Esophagus squamous epithelium (tissue), 5 donors: ENCODE measurements at places on chromosomes 5 and 9.

GRCh38 chr5:154861946-154862345 is 3.5 kb downstream of the CNOT8 start:
- no peak for DNase-seq

DNA sequence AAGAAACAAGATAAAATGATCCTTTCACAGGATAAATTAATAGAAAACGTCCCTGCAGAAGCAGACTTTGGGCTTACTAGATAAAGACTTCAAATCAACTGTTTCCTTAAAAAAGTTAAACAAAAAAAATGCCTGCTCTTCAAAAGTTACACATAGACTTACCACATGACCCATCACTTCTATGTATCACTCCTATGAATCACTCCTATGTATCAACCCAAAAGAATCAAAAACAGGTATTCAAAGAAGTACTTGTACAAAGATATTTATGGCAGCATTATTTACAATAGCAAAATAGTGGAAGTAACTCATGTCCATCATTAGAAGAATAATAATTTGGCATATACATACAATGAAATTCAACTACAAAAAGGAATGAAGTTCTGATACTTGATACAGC is 56.3 kb upstream of the PRDM9 start:
- no peak for DNase-seq

DNA sequence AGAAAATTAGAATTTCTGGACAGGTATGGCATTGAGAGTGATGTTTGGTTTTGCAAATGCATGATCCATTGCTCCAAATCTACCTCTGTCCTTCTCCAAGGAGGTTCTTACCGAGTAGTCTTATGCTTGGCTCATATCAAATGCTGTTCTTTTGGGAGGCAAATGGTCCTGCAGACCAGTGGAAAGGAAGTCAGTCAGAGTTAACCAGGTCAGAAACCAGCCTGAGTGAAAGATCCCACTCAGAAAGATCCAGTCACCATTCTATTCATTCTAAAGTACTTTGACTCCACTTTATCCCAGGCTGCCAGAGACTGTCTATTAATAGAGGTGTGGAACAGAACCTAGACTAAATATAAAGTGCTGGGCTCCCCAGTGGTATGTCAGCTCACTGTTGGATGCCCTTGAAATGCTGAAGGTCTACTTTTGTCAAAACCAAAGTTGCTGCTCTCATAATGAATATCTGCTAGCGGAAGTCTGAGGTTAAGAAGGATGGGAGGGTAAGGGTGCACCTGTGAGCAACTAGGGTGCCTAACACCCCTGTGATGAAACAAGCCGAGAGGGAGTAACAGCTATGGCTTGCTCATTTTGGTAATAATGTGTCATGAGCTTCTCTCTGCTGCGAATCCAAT is 302.2 kb downstream of the ZNF608 start:
- DNase-seq: no peak

DNA sequence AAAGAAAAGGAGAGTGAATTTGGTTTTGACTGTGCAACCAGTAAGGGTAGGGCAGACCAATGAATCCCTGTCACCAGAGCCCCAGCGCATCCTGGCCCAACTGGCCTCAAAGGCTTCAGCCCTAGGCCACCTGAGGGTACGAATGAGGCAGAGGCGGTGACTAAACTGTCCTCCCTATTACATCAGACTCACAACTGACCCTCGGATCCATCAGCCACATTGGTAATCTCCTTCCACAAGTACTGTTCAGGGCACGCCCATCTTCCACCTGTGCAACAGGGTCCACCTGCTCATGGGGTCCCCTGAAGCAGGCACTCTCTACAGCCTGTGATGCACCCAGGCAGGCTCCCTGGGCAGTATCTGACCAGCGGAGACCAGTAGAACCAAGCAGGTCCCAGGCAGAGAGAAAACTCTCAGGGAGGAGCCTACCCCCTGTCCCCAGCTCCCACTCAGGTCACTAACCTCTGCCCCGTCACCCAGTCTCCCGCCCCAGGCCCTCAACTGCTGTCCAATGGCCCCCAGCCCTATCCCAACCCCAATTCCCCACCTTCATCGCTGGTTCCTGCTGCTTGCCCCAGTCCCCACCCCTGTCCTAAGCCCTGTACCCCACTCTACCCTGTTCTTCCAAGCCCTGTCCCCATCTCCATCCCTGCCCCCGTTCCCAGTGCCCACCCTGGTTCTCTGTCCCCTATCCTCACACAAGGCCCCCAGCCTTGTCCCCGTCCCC is 904 bp downstream of the EDF1 start:
- DNase-seq: no peak

DNA sequence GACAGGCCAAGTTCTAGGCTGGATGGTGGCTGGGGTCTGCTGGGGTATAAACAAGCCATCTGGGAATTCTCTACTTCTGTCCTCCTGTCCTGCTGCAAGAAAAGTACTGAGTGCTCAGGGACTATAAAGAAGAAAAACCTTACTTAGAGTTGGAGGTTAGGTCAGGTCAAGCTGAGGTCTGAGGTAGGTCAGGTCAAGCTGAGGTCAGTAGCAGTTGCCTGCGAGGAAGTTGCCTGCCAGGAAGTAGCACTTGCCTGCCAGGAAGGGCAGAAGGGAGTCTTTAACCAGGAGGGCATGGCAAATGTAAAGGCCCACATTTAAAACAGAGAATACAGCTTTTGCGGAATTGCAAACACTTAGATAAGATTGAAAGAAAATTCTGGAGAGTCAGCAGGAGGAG is 51.3 kb upstream of the PRLR start:
- no peak for DNase-seq

DNA sequence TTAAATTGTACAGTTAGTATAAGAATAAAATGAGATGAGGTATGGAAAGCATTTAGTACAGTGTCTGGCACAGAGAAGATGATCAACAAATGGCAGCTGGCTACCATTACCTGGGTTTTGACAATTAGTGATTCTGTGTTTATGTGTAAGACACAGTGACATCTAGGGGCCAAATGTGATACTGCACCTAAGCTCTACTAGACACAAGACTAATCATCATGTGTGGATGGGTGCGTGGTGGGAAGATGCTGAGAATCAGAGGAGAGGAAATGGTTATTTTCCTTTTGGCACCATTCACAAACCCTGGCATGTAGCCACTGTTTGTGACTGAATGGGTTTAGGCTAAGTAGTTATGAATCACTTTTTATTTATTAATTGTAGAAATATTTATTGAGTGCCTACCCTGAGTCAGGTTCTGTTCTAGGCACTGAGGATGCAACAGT is 109.8 kb upstream of the TBC1D2 start:
- no peak for DNase-seq

DNA sequence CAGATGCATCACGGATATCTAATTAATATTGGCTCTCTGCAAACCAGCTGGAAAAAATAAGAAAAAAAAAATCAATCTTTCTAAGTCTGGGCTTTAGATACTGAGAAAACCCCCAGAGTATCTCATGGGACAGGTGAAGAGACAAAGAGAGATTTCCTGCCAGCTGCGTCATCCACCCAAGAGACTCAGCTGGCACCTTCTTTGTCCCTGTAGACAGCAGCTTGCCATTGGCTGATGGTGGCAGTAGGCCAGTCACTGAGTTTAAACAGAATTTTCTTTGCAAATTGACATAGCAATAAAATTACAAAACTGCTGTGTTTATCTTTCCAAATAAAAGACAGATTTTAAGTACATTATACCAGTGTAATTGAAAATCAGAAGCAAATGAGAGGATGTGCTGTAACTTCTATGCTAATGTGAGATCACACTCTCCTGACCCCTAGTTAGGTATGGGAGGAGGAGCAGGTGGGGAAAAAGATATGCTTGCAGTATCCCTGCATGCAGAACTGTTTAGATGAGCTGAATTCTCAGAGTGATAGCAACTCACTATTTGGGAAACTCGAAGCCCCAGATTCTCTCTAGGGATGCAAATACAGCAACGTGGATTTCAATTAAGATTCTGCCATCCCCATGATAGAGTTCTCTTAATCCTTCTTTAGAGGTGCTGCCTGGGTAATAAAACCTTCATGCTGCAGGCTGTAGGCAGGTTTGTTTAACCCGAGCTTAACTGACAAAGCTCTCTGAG is 72.2 kb downstream of the NMUR2 start:
- DNase-seq: no peak

DNA sequence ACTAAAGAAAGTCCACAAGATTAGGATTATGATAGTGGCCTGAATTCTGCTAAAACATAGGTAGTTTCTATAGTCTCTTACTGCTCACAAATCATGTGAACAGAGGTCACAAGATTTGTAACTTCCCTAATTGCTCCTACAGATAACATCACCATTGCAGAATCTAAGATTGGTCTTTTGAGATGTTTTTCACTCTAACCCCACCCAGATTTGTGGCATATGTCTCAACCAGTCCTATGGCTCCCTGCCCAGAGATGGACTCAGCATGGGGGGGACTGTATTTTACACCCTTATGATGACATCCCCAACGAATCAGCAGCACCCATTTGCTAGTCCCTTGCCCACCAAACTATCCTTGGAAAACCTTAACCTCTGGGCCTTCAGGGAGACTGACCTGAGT is 1046.2 kb downstream of the CDH12 start:
- no peak for DNase-seq

DNA sequence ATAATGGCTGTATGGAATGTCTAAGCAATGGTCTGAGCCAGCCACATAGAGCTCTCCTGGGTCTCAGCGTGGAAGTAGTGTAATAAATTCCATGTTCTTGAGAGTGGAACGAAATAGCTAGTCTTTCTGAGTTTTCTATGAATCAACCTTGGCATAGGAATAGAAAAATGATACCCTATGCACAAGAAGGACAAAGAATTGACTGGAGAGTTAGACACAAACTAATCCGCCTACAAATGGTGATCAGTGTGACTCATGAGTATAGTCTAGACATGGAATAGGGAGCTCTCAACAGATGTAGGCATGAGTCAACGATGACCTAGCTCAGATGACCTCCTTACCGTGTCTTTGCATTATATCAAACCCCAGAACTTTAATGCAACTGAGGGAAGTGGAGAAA is 256.8 kb upstream of the GRIN3A start:
- no peak for DNase-seq

- DNase-seq: no peak
These were observed 608.1 kb downstream of the PDE4D start for GRCh38 chr5:59285300-59286016.

- no peak for DNase-seq
These were observed 192.3 kb downstream of the TLE1 start for GRCh38 chr9:81497091-81497490.

- DNase-seq: no peak
These were observed 62.0 kb upstream of the STARD4 start for GRCh38 chr5:111574311-111574710.

DNA sequence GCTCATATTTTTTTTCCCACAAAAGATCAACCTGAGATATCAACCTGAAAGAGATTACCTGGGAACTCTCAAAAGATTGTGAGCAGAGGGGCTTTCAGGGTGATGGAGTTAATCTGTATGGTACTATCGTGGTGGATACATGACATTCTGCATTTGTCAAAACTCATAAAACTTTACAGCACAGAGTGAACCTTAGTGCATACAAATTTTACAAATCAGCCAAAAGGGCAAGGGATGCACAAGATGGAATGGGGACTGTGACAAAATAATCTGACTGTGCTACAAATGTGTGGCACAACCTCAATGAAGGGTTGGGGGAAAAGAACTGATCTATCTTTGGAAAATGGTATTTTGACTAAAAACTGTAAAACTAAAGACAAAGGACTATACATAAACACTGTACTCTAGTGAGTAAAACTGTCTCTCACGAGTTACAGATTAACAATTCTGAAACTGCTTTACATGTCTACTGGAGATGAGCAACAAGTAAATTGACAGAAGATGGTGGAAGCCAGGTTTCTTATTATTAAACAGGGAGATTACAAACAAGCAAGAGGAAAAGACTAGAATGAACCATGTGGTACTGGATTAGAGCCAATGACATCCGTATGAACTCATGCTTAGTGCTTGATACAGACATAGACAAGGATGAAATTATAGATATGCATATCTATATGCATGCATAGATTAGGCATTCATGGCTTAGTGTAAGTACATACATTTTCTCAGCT is 24.8 kb upstream of the RLN1 start:
- DNase-seq: no peak

GRCh38 chr9:68861436-68861835 is 152.5 kb downstream of the PRKACG start:
- DNase-seq: no peak

- DNase-seq: peak; percentile 19
These were observed 12.5 kb upstream of the CTSL start for GRCh38 chr9:87713278-87713987.

DNA sequence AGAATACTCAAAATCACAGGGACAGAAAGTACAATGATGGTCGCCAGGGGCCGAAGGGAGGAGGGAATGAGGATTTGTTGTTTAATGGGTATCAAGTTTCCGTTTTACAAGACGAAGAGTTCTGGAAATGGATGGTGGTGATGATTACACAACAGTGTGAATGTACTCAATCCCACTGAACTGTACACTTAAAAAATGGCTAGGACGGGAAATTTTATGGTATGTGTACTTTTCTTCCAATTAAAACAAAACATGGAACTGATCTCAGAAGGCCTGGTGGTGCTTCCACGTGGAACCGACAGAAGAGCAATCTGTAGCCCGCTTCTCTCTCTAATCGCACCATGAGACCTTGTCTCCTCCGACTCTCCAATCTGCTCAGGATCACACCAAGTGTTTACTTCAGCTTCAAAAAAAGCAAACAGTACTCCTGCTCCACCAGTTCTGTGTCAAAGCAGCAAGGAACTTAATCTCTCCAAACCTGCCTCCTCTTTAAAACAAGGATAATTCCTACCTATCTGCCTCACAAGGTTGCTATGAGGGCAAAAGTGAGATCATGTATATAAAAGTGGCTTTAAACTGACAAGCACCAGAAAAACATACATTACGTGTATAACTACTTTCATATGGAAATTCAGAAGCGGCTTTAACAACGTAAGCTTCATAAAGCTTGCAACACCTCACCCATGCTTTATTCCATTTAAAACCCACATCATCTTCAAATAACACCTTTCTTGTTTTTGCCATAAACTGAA is 2.1 kb downstream of the ECPAS start:
- DNase-seq: no peak

- no peak for DNase-seq
These were observed 208.4 kb downstream of the PDE4D start for GRCh38 chr5:59685191-59685530.

GRCh38 chr5:24643156-24643555 is 1.6 kb downstream of the CDH10 start:
- no peak for DNase-seq

GRCh38 chr5:52543594-52543993 is 244.1 kb upstream of the ITGA1 start:
- DNase-seq: no peak

- DNase-seq: no peak
These were observed 5.5 kb downstream of the C7 start for GRCh38 chr5:40914835-40915234.

DNA sequence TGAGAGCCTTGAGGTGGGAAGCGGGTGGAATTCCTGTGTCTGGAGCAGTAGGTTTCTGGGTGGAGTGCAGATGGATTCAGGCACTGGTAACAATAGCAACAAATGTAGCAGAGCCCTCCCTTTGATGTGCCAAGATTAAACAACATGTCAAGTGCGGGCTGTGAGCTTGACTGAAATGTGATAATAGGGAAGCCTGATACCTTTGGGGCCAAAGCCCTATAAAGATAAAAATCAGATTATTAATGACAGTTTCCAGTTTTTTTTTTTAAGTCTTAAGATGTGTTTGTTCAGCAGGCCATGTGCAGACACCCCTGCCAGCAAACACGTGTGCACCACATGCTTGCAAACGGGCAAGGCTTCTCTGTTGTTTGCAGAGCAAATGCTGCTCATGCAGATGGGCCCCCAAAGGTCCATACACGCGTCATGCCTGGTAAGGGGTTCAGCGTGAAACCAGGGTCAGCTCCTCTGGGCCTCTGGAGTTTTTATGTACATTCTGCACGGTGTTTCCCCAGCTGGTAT is 193.2 kb downstream of the GADD45G start:
- no peak for DNase-seq
